ENCODE measurements at places on chromosomes 1 and 21.
A peak's percentile ranks its signal among the peaks of the same experiment; 100 is the strongest.

- peak; percentile 53 for DNase-seq
Observed at GRCh38 chr1:31977385-31978131, 36.1 kb upstream of the KHDRBS1 start.

DNA sequence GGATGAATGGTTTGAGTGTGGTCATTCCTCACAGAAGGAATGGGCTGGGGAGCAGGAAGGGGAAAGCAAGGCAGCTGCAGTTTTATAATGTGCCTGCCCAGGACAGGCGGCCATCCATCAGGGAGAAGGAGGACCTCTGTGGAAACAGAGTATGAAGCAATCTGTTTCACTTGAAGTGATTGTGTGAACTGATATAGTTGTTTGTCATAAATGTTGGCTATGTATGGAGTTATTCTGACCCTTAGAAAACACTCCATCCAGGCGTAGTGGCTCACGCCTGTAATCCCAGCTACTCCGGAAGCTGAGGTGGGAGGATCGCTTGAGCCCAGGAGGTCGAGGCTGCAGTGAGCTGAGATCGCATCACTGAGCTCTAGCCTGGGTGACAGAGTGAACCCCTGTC lies 46.5 kb downstream of the NENF start:
- DNase-seq, result no peak

GRCh38 chr1:109468903-109469302 lies 2.6 kb downstream of the SYPL2 start:
- no peak for DNase-seq

DNA sequence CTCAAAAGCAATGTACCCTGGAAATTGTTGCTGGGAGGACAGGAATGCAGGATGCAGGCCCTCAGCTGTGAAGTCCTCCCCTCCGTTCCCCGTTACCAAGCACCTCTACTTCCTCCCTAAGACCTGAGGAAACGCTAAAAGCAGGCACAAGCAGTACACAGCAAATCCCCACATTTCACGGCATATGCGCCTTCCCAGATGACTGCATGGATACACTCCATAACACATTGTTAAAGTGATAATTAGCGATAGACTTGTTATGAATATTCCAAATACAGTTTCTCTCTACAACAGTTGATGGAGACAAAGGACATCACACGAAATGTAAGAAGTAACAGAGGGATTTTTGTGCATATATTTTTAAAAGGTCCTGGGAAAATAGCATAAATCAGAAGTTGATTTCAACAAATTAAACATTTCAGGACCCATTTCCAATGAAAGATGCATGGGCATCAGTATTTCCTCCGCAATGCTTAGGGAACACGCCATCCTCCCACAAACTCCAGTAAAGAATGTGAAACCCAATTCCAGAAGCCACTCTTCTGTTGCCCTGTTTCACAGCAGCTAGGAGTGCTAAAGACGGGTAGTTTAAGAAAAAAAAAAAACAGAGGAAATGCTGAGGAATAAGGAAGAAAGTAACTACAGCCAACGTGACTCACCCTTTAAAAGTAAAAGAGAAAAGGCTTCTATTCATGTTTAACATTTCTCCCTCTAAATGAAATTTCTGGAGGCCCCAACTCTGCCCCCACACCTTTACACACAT lies 75.5 kb downstream of the HIVEP3 start:
- peak; percentile 72 for DNase-seq

DNA sequence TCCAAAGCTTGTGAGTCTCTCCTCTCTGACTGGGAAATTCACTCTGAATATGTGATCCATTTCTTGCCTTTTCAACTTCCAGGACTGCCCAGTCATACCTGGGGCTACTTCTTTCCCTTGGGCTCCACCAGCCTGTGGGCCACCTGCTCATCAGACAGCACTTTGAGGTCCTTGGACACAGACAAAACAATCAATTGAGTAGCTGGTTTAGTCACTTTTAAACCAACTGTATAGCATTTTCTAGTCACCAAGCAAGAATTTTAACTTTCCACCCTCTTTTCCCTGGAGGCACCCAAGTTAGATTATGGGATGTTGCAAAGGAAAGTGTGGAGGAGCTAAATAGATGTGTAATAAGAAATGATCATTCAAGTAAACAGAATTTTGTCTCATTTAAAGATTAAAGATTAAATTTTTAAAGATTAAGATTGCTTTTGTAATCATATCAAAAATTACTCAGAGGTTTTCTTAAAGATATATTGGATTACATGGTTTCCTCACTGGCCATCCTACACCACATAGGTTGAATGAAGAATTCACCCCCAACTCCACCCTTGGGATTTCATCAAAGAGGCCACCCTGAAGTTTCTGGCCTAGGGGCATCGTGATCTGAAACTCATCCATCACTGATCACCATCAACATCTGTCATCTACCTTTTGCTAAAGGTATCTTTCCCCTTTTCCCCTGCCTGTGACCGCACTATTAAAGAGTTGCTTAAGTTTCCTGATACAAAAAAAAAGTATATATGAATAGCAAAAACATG lies 219.2 kb upstream of the NR5A2 start:
- peak; percentile 62 for DNase-seq

- peak; percentile 46 for DNase-seq
Observed at GRCh38 chr1:153790313-153790965, 15.2 kb downstream of the SLC27A3 start.

DNA sequence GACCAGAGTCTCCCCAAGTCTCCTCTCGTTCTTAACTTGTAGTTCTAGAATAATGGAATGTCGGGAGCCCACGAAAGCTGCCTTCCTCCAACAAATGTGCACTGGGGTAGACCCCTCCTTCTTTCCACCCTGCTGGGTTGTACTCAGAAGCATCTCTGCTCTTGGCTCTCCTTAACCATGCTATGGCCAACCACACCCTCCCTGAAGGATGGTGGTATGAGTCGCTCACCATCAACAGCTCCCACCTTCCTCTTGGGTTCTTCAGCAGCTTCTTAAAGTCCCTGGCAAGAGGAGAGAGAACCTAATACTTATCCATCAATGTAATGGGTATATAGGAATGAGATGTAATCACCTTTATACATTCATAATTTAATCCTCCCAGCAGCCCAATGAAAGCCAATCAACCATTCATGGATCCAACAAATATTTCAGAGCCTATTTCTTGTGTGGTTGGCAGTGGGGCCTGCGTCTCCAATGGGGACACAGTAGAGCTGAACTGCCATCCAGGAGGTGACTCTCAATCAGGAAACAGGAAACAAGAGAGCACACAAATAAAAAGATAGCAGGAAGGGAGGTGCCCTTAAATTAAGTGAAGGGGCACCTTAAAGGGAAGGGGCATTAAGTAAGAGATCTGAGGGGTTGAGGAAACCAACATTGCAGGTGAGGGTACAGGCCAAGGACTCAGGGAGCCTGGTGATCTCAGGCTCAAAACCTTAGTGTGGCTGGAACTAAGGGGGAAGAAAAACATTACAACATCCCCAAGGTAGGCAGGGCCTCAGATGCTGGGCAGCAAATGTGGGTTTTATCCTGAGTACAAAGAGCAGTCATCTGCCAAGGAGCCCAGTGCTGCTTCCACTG lies 64.4 kb upstream of the ETS2 start:
- no peak for DNase-seq

- peak; percentile 31 for DNase-seq
Observed at GRCh38 chr1:16383888-16384287, 16.8 kb downstream of the SZRD1 start.

DNA sequence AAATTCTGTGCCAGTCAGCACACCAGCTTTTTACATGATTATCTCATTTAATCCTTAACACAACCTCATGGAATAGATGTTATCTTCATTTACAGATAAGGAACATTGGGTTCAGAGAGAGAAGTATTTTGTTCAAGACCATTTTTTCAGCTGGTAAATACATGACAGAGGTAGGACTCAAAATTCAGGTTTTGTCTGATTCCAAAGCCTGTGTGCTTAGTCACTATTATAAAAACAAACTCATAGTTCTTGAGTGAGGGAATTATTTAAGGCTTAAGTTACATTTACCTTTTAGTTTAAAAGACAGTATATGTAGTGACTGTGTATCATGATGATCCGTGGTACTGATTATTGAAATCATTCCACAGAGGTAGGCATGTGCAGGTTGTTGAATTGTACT lies 125.2 kb downstream of the MAGI3 start:
- DNase-seq, result no peak

DNA sequence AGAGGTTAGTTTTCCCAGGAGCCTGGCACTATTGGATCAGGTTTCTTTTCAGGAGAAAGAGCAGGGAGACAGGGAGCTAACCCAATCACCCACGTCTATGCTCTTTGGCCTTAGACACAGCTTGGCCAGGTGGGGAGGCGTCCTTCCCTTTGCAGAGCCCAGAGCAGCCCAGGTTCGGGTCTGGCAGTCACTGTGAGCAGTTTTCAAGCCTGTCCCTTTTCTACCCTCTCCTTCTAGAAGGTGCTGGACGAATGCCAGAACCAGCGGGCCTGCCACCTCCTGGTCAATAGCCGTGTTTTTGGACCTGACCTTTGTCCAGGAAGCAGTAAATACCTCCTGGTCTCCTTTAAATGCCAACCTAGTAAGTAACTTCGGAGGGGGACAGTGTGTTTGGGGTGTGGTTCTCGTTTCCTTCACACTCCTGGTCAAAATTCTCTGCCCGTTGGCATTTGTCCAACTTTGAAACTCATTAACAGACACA lies 44.9 kb downstream of the EVA1C start:
- DNase-seq, result peak; percentile 51

GRCh38 chr1:93609536-93609935 lies 72.1 kb downstream of the BCAR3 start:
- no peak for DNase-seq

- DNase-seq, result no peak
Observed at GRCh38 chr1:6334261-6334993, 59.1 kb downstream of the ACOT7 start.

DNA sequence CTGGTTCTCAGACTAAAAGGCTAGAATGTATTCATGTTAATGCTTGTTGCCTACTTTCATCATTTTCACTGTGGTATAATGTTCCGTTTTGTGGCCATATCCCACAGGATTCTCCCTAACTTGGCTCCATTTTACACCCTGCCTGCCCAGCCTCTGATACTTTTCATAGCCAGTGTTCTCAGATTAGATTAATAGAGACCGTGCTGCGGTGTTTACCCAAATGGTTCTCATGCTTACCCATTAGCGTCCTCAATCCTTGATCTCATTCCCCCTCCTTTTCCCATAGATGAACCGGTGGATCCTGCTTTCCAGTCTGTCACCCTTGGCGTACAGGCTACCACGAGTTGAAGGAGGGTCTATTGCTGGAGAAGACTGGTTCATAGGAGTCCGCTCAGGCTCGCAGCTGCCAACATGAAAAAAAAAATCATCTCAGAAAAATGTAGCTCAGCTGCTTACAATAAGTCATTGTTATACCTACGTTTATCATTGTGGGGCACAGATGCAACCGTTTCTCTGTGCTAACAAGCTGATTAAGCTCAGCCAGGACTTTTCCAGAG lies 78.7 kb downstream of the SETD4 start:
- DNase-seq, result no peak

- DNase-seq, result no peak
Observed at GRCh38 chr1:227401562-227402342, 83.5 kb upstream of the CDC42BPA start.

- DNase-seq, result peak; percentile 50
Observed at GRCh38 chr1:181033128-181033798, 520 bp upstream of the MR1 start.

- DNase-seq, result no peak
Observed at GRCh38 chr1:30419831-30420230, 303.6 kb downstream of the MATN1 start.

- DNase-seq, result no peak
Observed at GRCh38 chr1:25066731-25067517, 136.8 kb upstream of the RUNX3 start.

GRCh38 chr21:42424914-42425541 lies 21.3 kb downstream of the UBASH3A start:
- DNase-seq, result no peak

- DNase-seq, result peak; percentile 85
Observed at GRCh38 chr1:145849356-145850160, 4.1 kb downstream of the NUDT17 start.

DNA sequence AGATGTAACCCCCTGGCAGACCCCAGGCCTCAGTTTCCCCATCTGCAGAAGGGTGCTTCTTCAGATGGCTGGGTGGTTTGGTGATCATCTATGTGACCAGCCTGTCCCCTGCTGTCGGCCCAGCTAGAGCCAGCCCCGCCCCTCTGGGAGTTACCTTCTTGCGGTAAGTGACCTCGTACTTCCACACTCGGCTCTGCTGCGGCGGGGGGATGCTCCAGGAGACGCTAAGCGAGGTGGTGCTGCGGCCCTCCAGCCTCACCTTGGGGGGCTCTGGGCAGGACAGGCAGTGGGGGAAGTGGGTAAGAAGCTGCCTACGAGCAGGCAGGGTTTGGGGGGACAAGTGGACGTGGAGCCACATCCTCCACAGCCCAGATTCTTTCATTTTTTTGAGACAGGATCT lies 20.4 kb downstream of the EPHA2 start:
- no peak for DNase-seq
